ENCODE measurements at places on chromosomes 4 and X.

DNA sequence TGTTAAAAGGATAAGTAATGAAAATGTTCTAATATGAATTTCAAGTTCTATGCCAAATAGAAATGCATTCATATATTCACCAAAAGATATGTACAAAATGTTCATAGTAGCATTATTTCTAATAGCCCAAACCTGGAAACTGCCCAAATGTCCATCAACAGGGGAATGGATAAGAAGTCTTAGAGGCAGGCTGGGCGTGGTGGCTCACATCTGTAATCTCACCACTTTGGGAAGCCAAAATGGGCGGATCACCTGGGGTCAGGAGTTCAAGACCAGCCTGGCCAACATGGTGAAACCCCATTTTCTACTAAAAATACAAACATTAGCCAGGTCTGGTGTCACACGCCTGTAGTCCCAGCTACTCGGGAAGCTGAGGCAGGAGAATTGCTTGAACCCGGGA is 2.3 kb upstream of the HPRT1 start:
- no peak for DNase-seq

GRCh38 chr4:7384929-7385890 is 49.5 kb downstream of the PSAPL1 start:
- no peak for DNase-seq

DNA sequence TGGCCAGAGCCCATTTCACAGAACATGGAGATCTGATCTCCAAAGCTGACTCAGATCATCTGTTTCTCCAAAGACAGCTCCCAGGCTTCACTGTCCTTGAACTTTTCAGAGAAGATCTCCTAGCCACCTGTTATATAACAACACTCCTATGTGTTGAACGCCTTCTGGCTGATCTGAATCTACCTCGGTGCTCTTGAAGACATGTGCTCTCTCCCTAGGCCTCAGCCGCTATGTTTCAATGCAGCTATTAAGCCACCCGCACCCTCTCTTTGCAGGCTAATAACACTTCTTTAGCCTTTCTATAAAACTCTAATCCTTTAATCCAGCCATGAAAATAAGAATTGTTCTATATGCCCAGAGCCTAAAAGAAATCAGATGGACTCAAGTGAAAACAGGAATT is 34.9 kb downstream of the SEL1L3 start:
- DNase-seq: no peak

GRCh38 chr4:3317656-3318211 is 24.9 kb downstream of the RGS12 start:
- no peak for DNase-seq

DNA sequence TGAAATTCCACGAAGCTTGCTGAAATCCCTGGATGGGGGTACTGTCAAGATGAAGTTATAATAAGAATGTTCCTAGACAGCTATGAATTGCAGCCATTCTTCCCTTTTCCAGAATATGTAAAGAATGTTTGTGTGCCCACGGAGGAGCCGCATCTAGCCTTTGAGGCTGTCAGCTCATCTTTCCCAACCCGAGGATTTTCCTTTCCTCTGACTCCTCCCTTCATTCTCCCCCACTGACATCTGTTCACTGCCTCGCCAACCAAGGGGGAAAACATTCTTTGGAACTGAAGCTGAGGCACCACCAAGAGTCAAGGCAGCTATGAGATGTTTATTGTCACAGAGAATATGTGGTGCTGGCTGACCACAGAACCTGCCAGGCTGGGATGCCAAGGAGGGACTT is 8.8 kb downstream of the NHSL2 start:
- DNase-seq: no peak

DNA sequence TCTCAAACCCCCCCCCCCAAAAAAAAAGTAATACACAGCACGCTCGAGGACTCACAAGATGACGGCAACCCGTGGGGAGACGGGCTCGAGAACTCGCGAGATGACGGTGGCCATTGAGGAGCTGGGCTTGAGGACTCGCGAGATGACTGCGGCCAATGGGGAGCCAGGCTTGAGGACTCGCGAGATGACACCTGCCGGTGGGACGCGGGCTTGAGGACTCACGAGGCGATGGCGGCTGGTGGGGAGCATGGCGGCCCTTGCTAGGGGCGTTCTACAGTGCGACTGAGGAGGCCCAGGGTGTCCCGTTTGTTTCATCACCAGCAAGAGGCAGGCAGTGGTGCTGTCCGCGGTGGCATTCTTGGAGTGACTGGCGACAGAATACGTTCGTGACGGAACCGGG is 172.4 kb upstream of the MAGEB16 start:
- no peak for DNase-seq

- DNase-seq: no peak
These were observed 44.6 kb upstream of the MAGEC2 start for GRCh38 chrX:142249721-142250120.

GRCh38 chrX:32397562-32398216 is 813.7 kb downstream of the DMD start:
- DNase-seq: no peak

GRCh38 chr4:140309124-140309870 is 64.1 kb upstream of the SCOC start:
- DNase-seq: no peak

- DNase-seq: no peak
These were observed 2.8 kb downstream of the PJA1 start for GRCh38 chrX:69162361-69162865.

- DNase-seq: no peak
These were observed 67.9 kb downstream of the KLHL8 start for GRCh38 chr4:87152310-87153041.

DNA sequence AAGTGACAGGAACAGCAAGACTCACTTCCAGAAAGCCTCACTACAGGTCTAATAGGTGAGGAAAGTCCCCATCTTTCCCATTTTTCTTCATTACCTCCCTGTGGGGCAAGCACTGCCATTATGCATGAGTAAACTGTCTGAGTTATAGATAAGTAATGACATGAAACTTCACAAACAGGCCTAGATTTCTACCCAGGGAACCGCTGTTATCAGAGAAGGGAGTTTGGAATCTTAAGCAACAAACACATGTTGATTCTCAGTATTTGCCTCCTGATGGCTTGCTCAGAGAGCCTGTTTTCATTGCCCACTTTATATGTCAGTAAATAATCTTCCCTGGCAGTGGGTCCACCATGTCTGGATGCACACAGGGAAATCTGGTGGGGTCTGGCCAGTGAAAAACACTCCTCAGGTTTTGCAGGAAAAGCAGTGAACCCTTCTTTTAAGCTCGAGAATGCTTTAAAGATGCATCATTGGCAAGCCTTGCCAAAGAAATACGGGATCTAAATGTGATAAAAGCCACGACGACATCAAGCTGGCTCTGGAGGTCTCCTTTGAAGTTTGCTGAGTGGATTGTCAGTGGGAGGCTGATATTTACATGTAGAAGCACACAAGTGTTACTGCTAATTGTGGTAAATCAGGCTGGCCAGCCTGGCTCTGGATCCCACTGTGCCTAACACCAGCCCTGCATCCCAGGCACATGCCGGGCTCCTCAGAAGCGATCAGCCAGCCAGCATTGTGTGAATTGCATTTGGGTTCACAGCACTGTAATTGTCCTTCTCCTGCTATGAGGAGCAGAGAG is 25.2 kb downstream of the PDGFRA start:
- DNase-seq: no peak
